ENCODE measurements at places on chromosomes 16 and 17. TPM values are rescaled to one million over a fixed set of nuclear protein-coding genes. Genes with fewer than 3 reads are reported as not detected.
A peak's percentile ranks its signal among the peaks of the same experiment; 100 is the strongest.

DNA sequence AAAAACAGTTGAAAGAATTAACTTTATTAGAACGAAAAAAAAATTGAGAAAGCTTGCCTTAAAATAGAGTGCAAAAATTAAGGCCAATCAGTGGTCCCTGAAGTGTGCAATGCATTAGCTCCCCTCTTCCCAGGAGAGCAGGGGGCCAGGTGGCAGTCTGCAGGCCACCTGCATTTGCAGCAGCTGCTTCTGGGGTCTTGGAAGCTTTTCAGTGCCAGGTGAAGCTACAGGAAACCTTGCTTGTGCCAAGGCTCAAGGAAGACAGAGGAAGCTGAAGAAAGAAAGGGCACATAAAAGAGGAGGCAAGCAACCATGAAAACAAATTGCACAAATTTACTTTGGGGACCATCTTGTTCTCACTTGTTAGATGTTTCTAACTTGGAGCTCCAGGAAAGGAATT is 50.5 kb upstream of the MTMR4 start:
- no peak for ATAC-seq

Gene MAFG
- 28.9 TPM for total RNA-seq

DNA sequence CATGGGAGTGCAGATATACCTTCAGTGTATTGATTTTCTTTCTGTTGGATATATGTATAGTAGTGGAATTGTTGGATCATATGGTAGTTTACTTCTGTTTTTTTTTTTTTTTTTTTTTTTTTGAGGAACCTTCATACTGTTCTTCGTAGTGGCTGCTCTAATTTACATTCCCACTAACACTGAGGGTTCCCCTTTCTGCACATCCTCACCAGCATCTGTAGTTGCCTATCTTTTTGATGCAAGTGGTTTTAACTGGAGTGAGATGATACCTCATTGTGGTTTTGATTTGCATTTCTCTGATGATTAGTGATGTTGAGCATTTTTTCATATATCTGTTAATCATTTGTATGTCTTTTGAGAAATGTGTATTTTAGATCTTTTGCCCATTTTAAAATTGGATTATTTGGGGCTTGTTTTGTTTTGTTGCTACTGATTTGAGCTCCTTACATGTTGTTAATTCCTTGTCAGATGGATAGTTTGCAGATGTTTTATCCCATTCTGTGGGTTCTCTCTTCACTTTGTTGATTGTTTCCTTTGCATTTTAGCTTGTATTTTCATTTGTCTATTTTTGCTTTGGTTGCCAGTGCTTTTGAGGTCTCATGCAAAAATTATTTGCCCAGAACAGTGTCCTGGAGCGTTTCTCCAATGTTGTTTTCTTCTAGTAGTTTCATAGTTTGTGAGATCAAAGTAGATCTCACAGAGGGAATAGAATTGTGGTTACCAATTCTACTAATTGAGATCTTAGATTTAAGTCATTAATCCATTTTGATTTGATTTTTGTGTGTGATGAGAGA is 25.0 kb upstream of the BCAS3 start:
- peak; percentile 81 for ATAC-seq

DNA sequence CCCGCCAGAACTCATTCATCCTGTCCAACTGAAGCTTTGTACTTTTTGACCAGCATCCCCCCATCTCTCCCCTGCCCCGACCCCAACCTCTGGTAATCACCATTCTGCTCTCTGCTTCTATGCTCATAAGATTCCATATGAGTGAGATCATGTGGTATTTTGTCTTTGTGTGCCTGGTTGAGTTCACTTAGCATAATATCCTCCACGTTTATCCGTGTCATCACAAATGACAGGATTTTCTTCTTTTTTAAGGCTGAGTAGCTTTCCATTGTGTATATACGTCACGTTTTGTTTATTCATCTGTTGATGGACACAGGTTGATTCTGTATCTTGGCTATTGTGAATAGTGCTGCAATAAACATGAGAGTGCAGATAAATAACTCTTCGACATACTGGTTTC is 278.9 kb downstream of the SNX29 start:
- ATAC-seq = no peak

GRCh38 chr17:72287586-72287985 is 166.8 kb downstream of the SOX9 start:
- ATAC-seq = no peak

Gene BICDL2
- total RNA-seq = 12.1 TPM

Gene GRB7
- total RNA-seq = not detected

Gene CEP20
- 70.4 TPM for total RNA-seq

GRCh38 chr17:72439893-72440502 is 319.2 kb downstream of the SOX9 start:
- ATAC-seq = no peak

Gene FBXO39
- 0.24 TPM for total RNA-seq

DNA sequence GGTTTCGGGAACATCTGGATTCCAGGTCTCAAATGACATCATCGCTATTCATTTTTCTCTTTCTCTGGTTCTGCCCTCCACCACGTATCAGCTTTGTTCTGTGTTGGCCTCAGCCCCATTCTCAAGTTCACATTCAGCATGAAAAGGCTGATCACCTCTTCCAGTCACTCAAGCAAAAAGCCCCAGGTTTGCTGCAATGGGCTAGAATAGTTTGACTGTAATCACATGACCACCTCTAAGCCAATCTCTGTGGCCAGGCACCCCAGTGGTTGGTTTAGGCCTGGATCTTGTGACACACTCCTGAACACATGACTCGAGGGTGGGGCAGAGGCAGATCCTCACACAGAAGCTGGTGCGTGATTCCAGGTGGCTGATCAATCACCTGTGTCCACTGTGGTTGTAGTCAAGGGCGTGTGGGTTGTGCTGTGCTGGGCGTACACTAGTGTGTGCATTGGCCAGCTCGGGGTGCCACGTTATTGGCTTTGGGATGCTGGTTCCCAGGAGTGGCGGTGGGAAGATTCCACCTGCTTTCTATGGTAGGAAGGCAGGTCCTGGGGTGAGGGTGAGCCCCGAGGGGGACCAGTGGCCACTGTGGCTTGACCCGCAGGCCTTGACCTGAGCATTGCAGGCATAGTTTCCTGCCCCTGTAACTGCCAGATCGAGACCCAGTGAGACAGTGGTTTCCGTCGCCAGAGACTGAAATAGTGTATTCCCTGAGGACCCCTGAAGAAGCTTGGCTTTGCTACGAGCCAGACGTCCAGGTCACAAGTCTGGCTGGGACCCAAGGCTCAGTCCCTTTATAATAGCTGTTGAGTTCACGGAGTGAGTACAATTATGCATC is 12.0 kb downstream of the EEF2K start:
- ATAC-seq = peak; percentile 85

Gene TBC1D3I
- total RNA-seq = 1.8 TPM

GRCh38 chr16:78640886-78641285 is 541.4 kb downstream of the WWOX start:
- ATAC-seq = no peak

Gene AIPL1
- not detected for total RNA-seq

Measured in activated T-helper 17 cell treated with anti-CD3 and anti-CD28 coated beads, Interleukin-2, amount 50 U/mL, for 72 hours (primary cell).